ENCODE measurements at places on chromosomes 11 and 22. TPM values are rescaled to one million over a fixed set of nuclear protein-coding genes. Genes with fewer than 3 reads are reported as not detected.

MPEG1 gene
- not detected for polyA plus RNA-seq

- no peak for DNase-seq
Observed at GRCh38 chr11:129277198-129277843, 85.2 kb upstream of the ARHGAP32 start.

- no peak for DNase-seq
Observed at GRCh38 chr11:125976156-125976555, 30.3 kb downstream of the VSIG10L2 start.

DNA sequence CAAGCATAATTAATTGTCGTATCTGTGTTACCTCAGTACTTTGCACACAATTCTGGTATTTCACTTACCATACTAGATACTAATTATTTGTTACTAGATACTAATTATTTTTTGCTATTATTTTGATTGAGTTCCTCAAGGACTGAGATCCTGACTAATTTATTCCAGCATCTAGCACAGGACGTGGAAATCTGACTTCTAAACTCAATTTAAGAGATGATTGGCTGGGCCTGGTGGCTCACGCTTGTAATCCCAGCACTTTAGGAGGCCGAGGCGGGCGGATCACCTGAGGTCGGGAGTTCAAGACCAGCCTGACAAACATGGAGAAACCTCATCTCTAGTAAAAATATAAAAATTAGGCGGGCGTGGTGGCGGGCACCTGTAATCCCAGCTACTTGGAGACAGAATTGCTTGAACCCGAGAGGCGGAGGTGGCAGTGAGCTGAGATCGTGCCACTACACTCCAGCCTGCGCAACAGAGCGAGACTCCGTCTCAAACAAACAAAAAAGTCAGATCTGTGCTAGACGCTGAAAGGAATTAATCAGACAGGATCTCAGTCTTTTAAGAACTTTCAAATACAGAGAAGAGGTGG, 527 bp upstream of the MRPL48 start:
- no peak for DNase-seq

DNA sequence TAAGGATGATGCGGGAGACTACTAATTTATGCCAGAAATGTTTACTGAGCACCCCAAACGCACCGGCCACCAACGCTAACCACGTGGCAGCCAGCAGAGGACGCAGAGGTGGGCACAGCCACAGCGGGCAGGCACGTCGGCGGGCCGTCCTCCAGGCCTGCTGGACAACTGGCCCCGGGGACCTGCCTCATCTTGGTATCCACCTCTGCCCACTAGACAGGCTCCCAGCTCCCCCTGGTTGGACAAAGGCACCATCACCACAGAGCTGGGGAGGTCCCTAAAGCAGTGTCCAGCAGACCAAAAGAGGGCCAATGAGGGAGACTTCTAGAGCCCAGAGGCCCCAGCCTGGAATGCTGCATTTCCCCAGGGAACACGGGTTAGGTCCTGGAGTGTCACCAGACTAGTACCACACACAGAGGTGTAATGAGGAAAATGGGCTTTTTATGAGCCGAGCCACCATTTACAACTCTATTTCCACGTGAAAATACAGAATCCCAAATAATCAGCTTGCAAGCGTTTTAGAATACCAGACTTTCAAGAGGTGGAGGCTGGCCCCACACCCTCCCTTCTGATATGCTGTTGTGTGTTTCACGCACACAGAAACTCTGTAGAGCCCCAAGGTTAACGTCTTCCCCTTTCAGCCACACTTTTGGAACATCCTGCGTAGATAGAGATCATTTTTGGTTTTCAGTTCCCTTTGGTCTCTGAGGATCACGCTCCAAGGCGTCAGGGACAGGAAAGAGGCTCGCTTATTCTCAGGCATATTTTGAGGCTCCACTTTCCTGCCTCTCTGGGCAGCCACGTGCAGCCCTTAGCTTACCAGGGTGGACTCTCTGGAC, 23.7 kb upstream of the BID start:
- DNase-seq, result no peak

GRCh38 chr11:61996933-61997332, 29.5 kb upstream of the FTH1 start:
- DNase-seq, result no peak

DNA sequence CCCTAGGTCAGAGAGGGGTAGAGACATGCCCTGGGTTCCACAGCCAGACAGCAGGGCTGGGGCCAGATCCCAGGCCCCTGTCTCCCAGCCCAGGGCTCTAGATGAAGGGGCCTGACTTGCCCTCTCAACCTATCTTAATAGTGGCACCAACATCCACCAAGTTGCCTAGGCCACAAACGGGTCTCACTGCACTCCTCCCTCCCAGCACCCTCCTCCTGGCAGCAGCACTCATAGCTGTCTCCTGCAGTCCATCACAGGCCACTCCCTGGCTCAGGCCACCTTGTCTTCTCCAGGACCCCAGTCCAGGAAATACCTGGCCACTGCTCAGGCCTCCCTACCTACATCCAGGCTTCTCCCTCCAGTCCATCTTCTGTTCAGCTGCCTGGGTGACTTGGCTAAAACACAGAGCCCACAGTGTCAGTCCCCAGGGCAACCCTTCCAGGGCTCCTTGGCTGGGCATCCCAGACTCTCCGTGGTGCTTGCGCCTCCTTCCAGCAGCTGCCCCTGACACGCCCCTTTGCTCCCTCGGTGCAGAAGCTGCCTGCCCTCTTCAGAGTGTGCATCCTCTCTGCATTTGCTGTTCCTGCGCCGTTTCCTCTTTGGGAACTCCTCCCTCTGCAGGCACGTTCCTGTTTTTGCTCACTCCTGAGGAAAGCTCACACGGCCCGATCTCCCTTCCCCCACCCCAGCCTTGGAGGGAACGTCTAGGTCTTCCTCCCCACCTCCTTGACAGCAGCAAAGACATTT, 40.5 kb downstream of the LRRC32 start:
- DNase-seq, result no peak

GRCh38 chr11:96306600-96306932, 36.4 kb downstream of the MAML2 start:
- no peak for DNase-seq
